ENCODE measurements at places on chromosomes 2 and 18. TPM values are rescaled to one million over a fixed set of nuclear protein-coding genes. Genes with fewer than 3 reads are reported as not detected.

Gene EML6
- total RNA-seq = 0.59 TPM

Gene PKDCC
- total RNA-seq = not detected

Gene SEMA4F
- total RNA-seq = 11.1 TPM

Gene PLCD4
- total RNA-seq = 0.12 TPM

Gene MRO
- total RNA-seq = not detected

Gene SNORC
- total RNA-seq = 1.3 TPM

Gene TGFA
- 0.42 TPM for total RNA-seq

Gene FAM110C
- total RNA-seq = 4.9 TPM

Gene GALNT3
- 18.5 TPM for total RNA-seq

Gene HOXD12
- total RNA-seq = not detected

Gene SCYGR2
- not detected for total RNA-seq

Gene EMILIN1
- total RNA-seq = 0.22 TPM

Gene NAT8
- not detected for total RNA-seq

Gene UGT1A3
- not detected for total RNA-seq

Gene KIF5C
- 7.7 TPM for total RNA-seq

Measured in CD4-positive, CD25-positive, alpha-beta regulatory T cell (primary cell).